Stimulated activated CD8-positive, alpha-beta memory T cell treated with anti-CD3 and anti-CD28 coated beads, Interleukin-15, amount 100 ng/mL, for 4 hours (primary cell): ENCODE measurements at places on chromosomes 5 and 9.

- no peak for DNase-seq
Observed at GRCh38 chr9:132018957-132019405, 60.7 kb downstream of the MED27 start.

DNA sequence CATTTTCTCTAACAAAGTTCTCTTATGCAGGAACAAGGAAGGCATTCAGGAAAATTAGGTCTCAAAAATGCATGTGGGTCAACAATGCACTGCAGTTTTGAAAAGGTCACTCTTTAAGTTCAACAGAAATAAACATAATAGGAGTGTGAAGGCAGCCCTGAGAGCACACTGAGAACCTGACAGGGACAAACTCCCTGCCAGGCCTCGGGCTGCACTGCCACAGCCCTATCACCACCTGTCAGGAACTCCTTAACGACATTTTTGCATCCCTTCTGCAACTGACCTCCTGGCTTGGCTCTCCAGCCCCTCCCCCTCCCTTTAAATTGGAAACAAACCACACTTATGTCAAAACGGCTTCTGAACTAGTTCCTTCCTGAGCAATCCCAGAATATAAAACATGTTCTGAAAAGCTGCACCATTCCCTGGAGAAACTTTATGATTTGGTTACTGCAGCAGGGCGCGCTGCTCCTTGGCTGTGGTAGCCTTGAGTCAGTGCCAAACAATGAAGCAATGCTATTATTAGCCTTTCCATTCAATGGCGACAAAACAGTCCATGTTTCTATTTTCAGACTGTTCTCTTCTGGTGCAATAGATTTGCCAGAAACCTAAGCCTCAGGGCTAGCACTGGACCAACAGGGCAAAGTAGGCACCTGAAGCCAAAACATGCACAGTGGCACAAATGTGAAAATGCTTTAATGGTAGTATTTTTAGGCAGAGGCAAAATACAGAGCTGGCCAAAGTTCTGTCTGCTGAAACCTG, 160.1 kb upstream of the ZNF608 start:
- DNase-seq: no peak

GRCh38 chr5:67019065-67019845, 177.3 kb downstream of the CD180 start:
- no peak for DNase-seq

- peak; percentile 5 for DNase-seq
Observed at GRCh38 chr5:37837414-37838032, 2.3 kb downstream of the GDNF start.

DNA sequence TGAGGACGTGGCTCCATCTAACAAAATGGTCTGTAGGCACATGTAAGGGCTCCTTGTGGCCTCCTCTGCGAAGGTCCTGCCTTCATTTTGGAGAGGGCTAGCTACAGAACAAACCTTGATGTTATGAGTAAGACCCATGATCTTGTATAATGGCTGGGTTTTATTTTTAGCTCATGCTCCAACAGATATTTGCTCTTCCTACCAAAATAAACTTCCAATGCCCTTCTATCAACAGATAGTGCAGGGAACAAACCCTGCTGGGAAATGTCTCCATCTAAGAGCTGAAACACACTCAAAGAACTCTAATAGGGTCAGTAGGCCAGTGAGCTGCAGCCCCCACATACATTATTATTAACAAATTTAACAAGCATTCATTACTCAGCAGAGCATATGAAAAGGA, 189.5 kb downstream of the LURAP1L start:
- DNase-seq: no peak

DNA sequence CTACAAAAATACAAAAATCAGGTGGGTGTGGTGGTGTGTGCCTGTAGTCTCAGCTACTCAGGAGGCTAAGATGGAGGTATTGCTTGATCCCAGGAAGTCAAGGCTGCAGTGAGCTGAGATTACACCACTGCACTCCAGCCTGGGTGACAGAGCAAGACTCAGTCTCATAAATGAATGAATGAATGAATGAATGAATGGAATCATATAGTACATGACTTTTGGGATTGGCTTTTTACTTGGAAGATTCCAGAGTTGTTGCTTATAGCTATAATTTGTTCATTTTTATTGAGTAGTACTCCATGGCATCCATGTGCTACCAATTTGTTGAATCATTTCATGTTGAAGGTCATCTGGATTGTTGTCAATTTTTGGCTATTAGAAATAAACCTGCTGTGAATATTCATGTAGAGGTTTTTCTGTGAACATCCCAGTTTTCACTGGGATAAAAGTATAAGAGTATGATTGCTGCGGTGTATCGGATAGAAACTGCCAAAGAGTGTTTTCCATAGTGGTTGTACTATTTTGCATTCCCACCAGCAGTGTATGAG, 19.9 kb downstream of the ERBIN start:
- DNase-seq: no peak

DNA sequence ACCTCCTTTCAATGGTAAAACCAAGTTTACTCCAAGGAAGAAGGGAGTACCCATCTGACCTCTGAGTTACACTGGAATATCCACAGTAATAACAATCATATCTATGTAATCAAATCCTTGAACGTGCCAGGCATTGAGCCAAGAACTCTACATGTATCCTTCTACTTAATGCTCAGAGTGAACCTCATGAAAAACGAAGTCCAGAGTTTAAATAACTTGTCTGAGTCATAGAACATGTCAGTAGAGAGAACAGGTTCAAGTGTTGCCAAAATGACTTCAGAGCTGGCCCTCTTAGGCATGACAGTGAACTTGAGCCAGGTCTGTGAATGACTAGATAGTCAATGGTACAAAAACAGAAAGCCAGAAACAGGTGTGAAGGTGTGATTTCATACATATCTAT, 164.1 kb upstream of the ZNF618 start:
- DNase-seq: no peak

DNA sequence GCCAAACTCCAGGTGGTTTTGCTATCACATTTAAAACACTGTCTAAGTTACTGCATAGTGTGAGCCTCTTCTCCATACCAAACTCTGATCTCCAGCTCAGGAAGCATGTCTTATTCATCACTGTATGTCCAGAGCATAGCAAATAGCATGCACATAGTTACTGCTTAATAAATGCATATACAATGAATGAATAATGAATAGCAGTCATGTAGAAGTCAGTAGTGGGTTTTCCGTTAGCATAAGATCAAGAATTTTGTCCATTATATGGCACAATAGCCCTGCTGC, 329.4 kb downstream of the ARRDC3 start:
- DNase-seq: no peak

GRCh38 chr5:134145041-134145757, 30.7 kb downstream of the TCF7 start:
- DNase-seq: no peak

- no peak for DNase-seq
Observed at GRCh38 chr5:172140866-172141265, 47.2 kb downstream of the STK10 start.

DNA sequence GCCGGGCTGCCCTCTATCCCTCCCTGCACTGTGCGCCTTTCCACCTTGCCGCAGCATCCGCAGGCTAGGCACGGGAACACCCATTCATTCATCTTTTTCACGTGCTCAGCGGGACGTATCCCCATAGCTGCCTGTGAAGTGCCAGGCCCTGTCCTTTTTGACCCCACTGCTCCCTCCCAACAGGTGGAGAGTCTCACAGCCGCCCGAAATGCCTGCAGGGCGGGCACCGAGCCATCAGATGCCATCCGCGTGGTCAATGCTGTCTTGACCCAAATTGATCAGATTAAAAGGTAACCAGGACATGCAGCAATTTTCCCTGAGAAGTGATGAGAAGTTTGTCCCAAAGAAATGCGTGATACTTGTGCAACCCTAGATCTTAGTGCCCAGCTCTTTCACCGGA, 15.5 kb downstream of the TRIP13 start:
- no peak for DNase-seq

DNA sequence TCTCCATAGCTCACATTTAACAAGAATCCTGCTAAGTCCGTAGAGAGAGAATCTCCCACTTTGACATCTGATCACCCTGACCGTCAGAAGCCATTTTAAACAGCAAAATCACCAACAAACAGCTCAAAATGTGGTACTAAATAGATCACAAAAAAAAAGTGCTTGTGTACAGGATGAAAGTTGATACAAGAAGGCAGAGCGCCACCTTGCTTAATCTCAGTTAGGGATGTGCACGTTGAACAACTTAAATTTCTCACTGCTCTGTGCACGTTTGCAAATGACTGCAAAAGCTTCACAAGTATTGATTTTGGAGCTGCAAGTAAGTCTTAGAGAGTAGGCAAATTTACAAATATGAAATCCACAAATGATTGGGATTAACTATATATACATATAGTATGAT, 63.1 kb upstream of the NREP start:
- no peak for DNase-seq

GRCh38 chr5:103929338-103930013, 366.9 kb upstream of the NUDT12 start:
- no peak for DNase-seq

DNA sequence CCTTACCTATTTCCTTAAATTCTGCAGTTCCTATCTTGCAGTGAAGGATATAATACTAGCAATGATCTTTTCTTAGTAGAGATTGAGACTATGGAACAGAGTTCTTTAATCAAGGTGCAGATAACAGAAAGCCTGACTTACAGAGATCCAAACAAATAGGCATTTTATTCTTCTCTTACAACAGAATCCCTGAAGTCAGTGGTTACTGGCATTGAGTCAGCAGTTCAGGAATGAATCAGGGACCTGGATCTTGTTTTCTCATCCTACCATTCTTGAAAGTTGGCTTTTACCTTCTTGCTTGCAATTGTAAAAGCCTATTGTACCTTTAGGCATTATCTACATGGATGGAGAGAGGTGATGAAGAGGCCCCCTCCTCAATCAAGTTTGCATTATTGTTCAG, 47.5 kb upstream of the TLE4 start:
- no peak for DNase-seq
